ENCODE measurements at places on chromosomes 16 and 17.

DNA sequence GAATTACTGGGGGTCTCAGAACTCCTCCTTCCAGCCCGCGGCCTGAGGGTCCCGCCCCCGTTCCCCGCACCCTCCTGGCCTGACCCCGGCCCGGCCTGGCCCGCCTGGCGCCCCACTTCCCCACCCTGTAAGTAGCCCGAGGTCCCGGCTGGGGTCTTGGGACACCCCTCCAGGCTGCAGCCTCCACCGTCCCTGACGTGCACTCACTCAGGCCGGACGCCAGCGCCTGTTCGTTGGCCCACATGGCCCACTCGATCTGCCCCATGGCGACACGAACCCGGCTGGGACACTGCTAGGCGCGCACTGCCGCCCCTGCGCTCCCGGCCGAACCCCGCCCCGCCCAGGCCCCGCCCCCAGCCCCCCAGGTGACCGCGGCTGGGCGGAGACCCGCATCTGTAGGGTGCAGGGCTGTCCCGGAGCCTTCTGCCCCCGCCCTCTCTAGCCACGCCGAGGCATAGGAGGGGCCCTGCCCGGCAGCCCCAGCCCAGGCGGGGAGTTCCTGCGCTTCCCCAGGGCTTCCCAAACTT, at the start of gene CYBA:
Gene CYBA (minus strand): TSS at position 305 of the 527 bp plus-strand sequence. CDS start 40 bp downstream, at position 265.
- peak; percentile 72 for DNase-seq

GRCh38 chr17:30165960-30166359, 49.3 kb downstream of the NSRP1 start:
- no peak for DNase-seq

DNA sequence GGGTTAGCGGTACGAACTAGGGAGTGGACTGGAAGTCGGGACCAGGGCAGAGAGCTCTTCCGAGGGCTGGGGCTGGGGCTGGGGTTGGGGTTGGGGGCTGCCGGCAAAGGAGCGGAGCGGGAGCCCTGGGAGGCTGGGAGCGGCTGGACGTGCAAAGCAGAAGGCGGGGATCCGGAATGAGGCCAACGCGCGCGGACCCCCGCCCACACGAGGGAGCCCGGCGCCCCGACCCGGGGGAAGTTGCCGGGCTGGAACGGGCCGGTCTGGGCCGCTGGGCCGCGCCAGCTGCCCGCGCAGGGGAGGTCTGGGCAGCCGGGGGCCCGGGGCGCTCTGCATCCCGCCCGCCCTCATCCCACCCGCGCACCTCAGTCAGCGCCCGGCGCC, 323 bp downstream of the ST3GAL2 start:
- DNase-seq = no peak

DNA sequence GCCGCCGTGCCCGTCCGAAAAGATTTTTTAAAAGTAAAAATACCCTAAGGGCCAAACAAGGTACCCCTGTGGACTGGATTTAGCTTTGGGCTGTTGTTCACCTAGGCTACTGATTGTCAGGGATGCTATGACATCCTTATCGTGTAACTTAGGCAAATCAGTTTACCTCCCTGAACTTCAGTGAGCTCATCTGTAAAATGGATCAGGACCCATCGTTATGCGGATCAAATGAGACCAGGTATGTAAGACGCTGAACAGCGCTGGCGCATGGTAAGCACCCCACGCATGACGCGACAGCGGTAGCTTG, 658 bp upstream of the ZNF771 start:
- no peak for DNase-seq

GRCh38 chr16:54233615-54234014, 53.0 kb downstream of the IRX3 start:
- no peak for DNase-seq

GRCh38 chr17:43790311-43790940, 10.2 kb downstream of the CFAP97D1 start:
- DNase-seq = no peak

DNA sequence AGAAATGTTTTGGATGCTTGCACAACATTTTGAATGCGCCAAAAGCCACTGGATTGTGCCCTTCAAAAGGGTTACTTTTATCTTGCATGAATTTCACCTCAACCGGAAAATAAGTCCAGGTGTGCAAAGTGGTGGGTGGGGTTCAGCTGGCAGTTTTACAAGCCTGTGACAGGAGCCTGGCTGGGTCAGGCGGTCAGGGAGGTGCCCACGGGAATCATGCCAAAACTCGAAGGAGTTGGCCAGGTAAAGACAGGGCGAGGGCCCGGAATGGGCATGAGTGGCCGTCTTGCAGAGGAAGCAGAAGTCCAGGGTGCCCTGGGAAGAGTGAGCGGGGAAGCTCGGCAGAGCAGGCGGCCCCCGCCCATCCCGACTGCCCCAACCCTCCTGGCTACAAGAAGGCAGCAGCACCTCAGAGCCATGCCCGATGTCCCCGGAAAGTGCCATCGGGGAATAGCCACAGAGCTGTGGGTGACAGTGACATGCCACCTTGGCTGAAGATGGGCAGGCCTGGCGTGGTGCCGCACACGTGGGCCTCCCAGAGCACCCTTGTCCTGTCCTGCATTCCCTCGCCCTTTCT, 19.1 kb upstream of the CACNG1 start:
- DNase-seq = no peak

- DNase-seq = no peak
Observed at GRCh38 chr17:4605826-4606225, 21.5 kb downstream of the SMTNL2 start.

DNA sequence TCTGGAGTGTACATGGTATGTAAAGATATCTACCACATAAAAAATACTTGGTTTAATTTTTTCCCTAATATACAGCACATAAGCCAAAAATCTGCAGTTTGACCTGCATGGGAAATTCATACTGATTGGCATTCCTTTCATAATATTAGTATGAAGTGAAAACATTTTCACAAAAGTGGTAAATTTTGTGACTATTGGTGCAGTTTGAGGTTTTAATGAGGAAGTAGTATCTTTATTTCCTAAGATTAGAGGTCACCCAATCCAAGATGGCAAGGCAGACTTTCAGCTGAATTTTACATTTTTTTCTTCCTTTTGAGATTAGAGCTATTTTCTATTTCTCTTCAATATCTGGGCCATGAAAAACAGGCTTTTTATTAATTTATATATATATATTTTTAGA, 21.2 kb downstream of the METTL9 start:
- DNase-seq = no peak

- DNase-seq = peak; percentile 63
Observed at GRCh38 chr17:42120770-42121769, at the start of gene KAT2A. TSS of gene KAT2A (minus strand) at chr17:42121367. CDS start at chr17:42121304, 63 bp downstream.

DNA sequence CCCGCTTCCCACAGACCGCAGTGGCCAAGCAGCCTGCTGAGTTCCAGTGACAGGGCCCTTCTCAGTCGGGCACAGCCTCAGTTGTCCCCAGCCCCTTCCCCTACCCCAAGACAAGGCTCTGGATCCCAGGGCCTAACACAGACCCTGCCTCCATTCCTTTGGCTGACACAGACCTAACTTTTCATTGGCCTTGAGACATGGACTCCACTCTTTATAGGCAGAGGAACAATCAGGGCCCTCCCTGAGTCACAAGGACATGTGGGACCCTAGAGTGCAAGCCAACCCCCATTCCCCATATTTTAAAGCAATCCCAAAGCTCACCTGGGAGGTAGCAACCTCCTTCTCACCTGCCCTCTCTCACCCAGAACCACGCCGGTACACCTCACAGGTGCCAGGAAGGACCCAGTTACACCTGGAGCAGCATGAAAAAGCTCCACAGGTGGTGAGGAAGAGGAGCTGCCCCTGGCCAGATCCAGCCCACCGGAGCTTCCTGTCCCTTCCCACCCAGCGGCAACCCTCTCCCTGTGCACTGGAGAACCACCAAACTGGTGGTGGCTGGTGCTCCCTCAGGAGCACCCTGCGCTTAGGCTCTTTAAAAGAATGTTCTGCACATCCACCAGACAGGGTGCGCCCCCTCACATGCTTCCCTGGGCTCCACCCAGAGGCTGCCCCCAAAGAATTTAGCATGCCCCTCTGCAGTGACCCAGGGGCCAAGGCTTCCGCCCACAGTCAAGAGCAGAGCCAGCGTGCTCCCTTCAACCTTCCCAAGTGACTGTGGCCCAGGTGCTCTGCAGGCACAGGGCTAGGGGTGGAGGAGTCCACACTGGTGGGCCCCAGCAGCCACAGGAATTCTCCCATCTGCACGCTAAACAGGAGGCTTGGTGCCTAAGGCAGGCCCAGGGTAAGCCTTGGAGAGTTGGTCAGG, 3.4 kb downstream of the MNT start:
- no peak for DNase-seq

GRCh38 chr17:16135461-16135860, 79.9 kb downstream of the NCOR1 start:
- no peak for DNase-seq

- no peak for DNase-seq
Observed at GRCh38 chr17:50396261-50397110, 837 bp downstream of the LRRC59 start.

GRCh38 chr17:41530062-41531048, 2.2 kb upstream of the KRT19 start:
- DNase-seq = no peak

DNA sequence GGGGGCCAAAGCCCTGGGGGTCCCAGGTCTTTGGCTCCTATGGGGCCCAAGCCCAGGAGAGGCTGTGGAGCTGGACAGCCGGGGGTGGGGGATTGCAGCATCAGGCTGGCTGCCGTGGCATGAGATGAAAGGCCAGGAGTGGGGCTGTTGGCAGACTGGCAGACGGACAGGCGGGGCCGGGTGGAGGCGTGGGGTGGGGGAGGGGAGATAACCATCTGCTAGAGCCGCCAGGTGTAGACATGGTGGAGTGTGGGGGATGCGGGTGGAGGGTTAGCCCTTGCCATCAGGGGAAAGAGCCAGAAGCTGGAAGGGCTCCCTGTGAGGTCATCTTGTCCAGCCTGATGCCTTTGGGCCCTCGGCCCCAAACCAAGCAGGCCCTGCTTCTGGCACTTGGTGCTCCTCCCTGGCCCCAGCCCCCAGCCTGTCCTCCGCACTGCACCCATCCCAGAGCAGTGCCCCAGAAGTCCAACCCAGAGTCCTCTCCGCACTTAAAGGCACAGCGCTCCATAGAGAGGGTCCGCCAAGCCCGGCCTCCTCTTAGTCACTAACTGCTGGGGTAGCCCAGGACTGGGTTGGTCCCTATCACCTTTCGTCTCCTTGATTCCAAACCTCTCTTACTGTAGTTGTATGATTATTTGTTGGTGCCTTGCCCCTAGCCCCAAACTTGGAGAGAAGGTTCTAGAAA, 33.3 kb upstream of the DLX4 start:
- DNase-seq = no peak

DNA sequence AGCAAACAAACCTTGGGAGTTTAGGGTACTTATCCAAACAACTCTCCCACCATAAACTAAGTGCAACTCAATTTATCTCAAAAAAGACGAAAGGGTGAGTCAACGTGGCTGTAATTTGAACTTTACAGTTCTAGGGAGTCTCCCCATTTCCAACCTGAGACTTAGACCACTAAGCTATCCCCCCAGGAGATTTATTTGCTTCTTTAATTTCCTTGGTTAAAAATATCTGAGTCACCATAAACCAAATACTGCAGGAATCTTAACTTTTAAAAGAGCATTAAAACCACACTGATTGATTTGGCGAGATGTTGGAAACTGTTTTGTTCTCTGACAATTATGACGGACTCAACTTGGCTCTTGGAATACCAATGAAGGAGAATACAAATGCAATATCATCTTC, 299.3 kb upstream of the SOX9 start:
- no peak for DNase-seq

DNA sequence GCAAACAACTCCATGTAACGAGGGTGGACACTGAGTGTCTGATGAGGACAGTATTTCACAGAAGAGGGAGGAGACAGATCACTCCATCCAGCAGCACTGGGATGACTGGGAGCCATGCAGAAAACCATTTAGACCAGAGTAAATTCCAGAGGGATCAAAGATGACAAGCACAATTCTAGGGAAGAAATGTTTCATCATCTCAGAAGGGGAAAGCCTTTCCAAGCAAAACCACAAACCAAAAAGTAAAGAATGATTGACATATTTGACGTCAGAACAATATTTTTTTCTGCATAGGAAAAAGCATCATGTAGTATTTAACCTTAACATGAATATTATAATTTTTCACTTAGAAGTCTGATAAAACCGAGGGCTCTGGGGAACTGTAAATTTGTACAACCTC, 4.8 kb downstream of the DNASE1 start:
- no peak for DNase-seq
